Activated T-cell treated with anti-CD3 and anti-CD28 coated beads for 1 hour (primary cell): ENCODE measurements at places on chromosomes 7 and 10.

- no peak for DNase-seq
These were observed 5.3 kb downstream of the ARPC1A start for GRCh38 chr7:99331002-99331401.

DNA sequence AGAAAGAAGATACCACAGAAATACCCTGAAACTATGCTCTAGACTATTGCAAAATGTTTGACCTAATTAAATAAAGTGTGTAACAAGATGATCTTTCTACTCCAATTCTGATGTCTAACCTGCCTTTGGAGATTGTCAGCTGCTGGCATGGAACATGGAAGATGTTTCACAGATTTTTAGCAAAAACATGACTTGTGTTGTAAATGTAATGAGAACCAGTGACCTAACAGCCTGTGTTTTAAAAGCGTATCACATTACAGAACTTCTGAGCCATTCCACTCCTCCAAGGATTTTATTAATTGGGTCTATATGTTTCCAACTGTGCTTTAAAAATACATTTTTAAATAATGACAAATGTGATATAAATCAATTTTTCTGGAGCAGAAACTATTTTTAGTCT is 526.3 kb upstream of the SEMA3D start:
- DNase-seq, result no peak

DNA sequence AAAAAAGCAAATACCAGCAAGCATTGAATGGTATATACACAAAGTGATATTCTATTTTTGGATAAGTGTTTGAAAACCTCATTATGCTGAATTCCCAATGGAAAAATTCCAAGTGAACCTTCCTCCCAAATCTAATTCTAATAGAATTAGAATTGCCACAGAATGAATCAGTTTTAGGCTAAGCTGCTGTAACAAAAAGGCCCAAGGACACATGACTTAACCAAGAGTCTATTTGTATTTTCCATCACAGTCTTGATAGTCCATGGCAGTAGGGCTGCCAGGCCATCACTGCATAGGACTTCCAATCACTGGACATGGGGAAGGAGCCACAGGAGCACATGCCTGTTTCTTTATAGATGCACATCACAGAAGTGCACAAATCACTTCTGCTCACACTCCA is 91.2 kb upstream of the IFRD1 start:
- DNase-seq, result no peak

DNA sequence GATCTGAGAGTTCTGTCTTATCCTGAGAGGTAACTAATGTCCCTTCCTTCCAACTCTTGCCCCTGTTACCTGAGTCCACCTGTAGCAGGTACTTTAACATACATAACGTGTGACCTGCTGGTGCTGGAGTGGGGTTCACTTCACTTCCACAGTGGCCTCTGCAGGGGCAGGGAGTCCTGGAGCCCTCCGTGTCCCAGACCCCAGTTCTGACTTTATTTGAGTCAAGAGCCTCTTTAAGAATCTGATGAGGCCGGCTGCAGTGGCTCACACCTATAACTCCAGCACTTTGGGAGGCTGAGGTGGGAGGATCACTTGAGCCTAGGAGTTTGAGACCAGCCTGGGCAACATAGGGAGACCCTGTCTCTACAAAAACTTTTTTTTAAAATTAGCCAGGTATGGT is 117.0 kb upstream of the RET start:
- DNase-seq, result no peak

GRCh38 chr10:51082857-51083256 is 8.6 kb downstream of the PRKG1 start:
- DNase-seq, result no peak

DNA sequence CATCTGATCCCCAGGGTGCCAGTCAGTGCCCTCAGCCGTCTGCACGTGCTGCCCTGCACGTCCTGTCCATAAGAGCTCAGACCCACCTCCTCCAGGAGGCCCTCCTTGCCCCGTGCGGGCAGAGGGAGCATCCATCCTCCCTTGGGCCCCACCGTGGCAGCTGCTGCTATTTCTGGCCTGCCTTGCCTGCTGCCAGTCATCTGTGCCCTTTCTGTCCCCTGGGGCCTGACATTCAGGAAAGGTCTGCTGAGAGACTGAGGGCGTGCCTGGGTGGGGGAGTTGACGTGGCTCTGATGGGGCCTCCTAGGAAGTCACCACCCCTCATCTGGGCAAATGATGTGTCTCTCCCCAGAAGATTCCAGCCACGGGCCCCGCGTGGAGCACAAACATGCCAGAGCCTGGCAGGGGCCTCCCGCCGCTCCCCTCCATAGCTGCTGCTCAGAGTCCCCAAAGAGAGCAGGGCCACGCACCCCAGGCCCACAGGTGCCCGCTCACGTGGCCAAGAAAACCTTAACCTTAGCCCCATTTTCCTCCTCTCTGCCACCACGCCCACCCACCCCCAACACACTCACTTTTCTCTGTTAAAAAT is 21.8 kb downstream of the DPYSL4 start:
- DNase-seq, result no peak

GRCh38 chr7:154566877-154567276 is 436.0 kb downstream of the PAXIP1 start:
- DNase-seq, result no peak

GRCh38 chr7:151493083-151493482 is 26.6 kb downstream of the RHEB start:
- no peak for DNase-seq

DNA sequence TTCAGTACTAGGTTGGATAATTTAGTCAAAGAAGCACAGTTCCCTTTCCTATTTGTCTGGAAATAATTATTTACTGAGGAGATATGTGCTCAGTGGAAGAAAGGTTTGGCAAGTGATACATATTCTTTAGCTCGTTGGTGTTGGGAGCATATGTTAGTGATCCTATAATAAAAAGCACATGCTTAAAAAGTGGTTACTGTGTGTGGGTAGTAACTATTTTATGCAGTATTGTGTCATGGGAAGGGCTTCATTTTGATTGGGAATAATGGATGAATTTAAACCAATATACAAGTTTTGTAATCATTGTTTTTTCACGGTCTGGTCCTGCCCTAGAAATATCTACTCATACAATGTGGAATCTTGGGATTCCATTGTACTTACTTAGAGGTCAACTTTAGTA is 188.7 kb upstream of the PPP1R3A start:
- no peak for DNase-seq

GRCh38 chr10:80171248-80171660 is 34.1 kb downstream of the ANXA11 start:
- DNase-seq, result no peak

- no peak for DNase-seq
These were observed 170.4 kb downstream of the BMPER start for GRCh38 chr7:34075523-34076370.

DNA sequence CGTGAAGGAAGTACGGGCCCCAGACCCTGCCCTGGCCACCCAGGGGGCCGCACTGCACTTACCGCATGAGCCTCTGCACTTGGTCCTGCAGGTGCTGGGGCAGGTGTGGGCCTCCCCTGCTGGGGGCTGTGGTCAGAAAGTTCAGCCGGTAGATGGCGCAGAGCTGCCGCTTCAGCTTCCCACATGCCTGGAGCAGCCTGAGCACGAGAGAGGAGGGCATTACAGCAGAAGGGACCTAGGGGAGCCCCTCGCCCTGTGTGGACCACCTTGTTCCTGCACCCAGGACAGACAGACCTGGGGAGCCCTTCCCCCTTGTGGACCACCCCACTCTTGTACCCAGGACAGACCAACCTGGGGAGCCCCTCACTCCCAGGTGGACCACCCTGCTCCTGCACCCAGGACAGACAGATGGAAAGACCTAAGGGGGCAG is 8.7 kb upstream of the PYROXD2 start:
- DNase-seq, result no peak

- DNase-seq, result no peak
These were observed 47.7 kb downstream of the ZNF277 start for GRCh38 chr7:112254156-112254555.

GRCh38 chr7:114819616-114820362 is 102.1 kb upstream of the MDFIC start:
- no peak for DNase-seq

DNA sequence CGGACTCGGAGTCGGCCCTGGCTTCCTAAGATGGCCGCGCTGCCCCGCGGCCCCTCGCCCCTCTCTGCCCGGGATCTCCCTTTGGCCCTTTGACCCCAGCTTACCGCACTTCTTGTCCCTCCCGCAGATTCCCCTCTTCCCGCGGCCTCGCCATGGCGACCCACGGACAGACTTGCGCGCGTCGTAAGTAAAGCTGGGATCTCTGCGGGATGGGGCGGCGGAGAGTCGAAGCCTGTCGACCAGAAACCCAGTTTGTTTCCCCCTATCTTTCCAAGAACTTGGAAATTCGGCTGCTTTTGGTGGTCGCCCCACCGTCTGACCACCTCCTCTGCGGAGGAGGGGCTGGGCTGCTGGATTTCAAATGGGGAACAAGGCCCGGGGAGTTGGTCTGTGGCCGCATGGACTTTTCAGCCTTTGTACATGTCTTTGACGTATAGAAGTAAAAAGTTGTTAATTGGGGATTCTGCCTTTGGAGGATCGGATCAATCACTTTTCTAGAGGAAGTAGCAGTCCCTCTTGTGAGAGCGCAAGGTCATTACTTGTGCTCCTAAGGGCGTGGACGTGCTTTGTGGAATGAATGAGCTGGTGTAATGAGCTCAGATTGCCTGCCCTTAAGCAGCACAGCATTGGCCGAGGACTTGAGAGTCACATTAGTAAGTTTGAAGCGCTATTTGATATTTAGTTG is 553 bp downstream of the VDAC2 start:
- DNase-seq, result no peak

DNA sequence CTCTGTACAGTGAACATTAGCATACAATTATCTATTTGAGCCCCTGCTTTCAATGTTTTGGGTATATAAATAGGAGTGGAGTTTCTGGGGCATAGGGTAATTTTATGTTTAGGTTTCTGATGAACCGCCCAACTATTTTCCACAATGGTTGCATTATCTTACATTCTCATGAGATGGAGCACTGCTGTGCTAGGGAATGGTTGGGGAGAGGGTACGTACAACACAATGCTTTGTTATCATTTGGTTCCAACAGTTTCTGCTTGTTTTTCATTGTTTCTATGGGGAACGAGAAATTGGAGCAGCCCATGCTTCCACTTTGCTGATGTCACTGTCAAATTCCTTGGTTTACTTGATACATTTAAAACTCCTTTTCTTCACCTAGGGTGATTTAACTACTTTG is 1115.3 kb downstream of the REEP3 start:
- no peak for DNase-seq

DNA sequence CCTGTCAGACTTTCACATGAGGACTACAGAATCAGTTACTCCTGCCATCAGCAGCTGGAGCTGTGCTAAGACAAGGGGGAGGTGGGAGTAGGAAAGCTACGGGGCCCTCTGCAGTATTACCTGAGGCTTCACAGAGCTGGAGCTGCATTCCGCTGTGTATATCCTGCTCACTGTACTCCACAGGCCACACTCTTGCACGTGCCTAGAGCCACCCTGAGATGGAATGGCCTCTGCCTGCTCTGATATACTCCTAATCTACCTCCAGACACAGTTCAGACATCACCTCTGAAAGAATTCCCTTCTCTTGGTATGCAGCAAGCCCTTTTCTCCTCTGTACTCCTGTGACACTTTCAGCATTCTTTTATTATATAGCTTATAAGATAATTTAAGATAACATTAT is 34.8 kb downstream of the TRDMT1 start:
- DNase-seq, result no peak

DNA sequence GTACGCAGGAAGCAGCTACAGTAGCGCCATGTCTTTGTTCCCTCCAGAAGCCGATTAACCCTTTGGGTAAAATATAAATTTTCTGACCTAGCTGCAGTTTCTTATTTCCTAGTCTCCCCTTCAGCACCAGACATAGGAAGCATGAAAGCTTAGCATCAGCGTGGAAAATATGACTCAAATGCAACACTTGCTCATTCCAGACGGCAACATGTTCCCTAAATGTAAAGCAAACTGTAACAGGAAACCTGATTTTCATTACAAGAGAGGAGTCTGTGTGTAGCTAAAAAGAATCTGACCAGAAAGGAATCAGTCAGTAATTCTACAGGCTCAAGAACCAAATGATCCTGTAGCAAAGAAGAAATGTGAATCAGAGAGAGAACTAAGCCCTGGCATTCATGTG is 219.2 kb downstream of the C7orf25 start:
- DNase-seq, result no peak

GRCh38 chr10:80506836-80507487 is 30.7 kb upstream of the SH2D4B start:
- DNase-seq, result no peak

- DNase-seq, result no peak
These were observed 97.3 kb downstream of the BTRC start for GRCh38 chr10:101451261-101451660.

DNA sequence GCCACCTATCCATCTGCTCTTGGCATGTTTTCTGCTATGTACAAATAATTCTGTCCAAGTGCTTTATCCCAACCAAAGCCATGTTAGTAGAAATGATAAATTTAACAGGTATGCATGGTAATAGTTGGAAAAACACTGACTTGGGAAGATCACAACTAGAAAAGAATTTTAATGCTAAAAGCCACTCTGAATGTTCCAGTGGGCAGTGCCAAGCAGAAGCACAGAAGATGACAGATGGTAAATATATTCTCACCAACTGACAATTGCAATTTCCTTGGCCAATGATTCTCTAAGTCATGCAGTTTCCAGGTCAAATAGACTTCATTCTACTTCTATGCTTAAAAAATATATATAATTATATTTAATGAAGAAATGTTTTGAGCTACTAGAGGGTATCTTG is 83.6 kb upstream of the SEMA3C start:
- no peak for DNase-seq

DNA sequence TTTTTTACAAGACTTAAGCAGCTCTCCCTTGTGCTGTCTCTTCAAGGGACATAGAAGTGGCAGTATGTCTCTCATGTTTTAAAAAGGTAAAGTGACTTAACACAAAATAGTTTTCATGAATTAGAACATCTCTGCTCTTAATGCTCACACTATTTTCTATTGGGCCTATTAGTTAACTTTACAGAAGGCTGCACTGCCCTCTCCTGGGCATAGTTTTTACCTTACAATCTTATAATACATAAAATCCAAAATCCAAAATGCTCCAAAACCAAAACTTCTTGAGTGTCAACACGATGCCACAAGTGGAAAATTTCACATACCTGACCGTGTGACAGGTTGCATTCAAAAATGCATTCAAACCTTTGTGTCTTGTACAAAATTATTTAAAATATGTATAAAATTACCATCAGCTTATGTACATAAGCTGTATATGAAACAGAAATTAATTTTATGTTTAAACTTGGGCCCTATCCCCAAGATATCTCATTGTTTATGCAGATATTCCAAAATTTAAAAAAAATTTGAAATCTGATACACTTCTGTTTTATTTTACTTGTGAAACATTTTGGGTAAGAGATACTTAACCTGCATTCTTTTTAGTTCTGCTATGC is 25.8 kb downstream of the TES start:
- DNase-seq, result peak; percentile 51

- DNase-seq, result no peak
These were observed 237.7 kb upstream of the TMEM72 start for GRCh38 chr10:44673245-44673983.

GRCh38 chr7:12370249-12370648 is 33.4 kb downstream of the VWDE start:
- DNase-seq, result no peak

DNA sequence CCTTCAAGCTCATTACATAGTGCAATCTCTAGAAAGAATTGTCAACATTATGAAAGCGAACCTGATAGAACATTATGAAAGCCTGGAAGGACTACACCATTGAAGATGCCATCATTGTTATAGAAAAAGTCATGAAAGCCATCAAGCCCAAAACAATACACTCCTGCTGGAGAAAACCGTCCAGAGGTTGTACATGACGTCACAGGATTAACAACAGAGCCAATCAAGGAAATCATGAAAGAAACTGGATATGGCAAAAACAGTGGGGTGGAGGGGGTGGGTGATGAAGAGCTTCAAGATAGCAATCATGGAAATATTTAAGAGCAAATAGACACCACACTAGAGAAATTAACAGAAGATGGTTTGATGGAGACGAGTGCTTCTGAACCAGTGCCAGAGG is 45.7 kb downstream of the TOMM7 start:
- DNase-seq, result no peak
